ENCODE measurements at places on chromosomes 3 and 15.

DNA sequence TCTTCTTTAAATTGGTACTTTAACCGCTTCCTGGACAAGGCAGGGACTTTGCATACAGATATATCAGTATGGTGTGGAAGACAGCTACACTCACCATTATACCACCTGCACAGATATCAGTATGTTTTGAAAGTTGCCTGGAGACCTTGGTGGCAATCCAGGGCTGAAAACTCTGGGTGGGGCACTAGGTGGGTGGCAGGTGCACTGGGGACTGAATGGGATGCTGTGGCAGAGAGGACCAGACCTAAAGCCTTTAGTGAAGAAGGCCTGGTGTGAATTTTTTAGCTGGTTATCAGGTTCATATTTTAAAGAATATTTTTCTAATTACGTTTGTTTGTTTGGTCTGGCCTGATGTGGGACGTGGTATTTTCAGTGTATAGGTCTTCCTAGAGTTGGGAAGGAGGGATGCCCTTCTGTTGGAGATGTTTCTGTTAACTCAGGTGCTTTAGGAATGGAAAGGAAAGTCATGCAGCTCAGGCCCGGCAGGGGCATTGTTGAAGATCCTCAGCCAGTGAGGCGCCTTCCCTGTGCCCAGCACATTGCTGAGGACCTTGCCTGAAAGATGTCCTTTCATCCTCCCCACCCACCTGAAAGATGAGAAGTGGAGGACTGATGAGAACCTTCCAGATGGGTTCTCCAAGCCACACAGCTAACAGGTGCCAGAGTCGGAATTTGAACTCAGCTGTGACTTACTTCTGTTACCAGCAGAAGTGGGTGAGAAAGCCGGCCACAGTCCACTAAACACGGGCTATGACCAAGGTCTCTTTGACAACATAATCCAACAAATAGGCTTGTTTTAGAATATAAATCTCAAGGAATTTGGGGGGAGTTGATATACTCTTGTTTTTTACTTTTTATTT, 77.3 kb downstream of the APBA2 start:
- DNase-seq: no peak

DNA sequence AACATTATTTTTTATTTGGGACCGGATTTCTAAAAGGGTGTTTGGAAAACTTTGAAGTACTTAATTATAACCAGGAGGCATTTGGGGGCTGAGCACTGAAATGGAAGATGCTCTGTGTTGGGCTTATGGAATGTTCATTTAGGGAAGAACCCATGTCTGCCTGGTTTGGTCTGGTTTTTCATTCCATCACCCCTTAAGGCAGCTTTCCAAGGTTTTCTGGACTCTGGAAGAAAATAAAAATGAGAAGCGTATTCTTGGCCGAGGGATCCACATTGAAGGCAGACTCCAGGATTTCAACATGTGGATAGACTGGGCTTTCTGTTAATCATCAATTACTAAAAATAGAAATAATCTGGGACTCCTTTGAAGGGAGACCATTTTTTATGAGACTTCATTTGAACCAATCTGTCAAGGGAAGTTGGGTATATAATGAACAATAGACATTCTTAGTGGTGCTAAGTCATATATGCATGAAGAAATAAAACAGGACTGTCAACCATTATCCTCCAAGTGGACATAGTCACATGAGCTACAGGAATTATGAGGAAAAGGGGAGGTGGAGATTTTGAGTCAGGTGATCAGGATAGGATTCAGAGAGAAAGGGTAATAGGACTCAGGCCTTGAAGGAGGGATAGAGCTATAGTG, 270.5 kb upstream of the ADAMTS9 start:
- DNase-seq: no peak

DNA sequence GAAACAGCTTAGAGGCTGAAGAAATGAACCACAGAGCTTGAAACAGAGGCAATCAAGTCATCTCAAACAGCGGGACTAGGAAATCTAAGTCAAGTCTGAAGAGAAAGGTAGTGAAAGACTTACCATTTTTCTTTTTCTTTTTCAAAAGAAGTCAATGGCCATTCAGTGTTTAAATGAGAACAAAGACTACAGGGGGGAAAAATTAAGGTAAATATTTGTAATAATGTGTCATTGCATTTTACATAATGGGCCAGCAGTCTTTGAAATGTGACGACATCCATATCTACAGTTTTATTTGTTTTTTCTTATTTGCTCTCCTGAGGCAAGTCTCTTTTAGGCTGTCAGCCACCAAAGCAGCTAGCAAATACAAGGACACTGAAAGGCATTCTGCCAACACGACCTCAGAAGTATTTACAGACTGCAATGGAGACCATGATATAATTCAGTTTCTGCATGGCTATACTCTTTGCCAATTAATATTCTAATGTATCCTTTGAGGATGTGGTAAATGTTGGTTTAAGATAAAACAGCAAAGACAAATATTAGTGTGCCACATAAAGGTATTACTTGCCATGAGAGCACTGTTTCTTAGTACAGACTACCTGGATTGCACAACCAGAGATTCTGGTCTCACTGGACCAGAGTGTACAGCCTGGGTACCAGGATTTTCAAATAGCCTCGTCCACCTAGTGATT, 307.0 kb upstream of the THBS1 start:
- no peak for DNase-seq

GRCh38 chr15:89614164-89614563, 38.9 kb downstream of the TICRR start:
- DNase-seq: no peak

DNA sequence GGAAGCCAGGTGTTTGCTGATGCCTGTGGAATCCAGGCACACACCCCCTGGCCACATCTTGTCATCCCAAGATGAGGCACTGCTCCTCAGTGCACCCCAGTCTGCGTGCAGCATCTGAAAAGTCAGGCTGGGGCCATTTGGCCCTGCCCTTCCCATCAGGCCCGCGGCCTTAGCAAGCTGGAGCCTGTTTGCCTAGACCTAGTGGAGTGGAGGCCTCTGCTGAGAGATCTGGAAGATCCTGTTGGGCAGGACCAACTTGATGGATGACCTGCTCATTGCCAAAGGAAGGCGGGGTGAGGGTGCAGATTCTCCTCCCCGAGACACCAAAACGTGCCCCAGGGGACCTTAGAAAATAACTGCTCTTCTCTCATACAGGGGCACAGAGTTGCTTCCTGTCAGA, 220.2 kb downstream of the SHQ1 start:
- no peak for DNase-seq

DNA sequence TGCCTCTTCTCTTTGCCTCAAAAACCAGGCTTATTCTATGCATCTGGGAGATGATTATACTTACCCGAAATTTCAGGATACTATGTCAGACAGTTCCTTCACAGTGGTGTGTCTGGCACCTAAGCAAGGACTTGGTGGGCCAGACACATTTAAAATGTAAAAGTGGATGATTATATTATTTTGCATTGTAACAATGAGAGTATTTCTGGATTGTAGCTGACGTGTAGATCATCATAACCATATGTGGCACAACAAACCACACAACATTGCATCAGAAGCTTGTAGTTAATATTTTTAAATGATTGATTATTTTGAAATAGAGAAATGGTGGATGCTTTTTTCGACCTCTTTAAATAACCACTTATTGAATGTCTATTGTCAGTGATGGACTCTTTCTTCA, 109.0 kb downstream of the TIGIT start:
- DNase-seq: no peak

- DNase-seq: no peak
Observed at GRCh38 chr15:25345943-25346342, 92.9 kb downstream of the UBE3A start.

DNA sequence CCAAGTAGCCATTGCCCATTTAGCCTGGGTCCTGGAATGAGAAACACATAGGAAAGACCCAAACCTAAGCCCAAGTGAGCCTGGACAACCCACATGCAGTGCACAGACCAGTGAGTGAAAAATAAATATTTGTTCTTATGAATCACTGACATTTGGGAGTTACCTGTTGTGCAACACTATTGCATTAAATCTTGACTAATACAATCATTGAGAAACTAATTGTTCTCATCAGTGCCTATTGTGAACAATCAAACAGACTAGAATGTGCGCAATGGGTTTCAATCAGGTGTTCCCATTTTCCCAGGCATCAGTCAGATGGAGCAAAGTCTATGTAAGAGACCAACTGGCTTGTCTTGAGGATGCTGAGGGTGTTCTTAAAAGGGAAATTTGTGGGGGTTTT, 54.7 kb upstream of the CNOT10 start:
- DNase-seq: no peak

- DNase-seq: no peak
Observed at GRCh38 chr3:142095841-142096240, 53.5 kb downstream of the TFDP2 start.

GRCh38 chr3:177710506-177710905, 513.2 kb upstream of the TBL1XR1 start:
- no peak for DNase-seq

DNA sequence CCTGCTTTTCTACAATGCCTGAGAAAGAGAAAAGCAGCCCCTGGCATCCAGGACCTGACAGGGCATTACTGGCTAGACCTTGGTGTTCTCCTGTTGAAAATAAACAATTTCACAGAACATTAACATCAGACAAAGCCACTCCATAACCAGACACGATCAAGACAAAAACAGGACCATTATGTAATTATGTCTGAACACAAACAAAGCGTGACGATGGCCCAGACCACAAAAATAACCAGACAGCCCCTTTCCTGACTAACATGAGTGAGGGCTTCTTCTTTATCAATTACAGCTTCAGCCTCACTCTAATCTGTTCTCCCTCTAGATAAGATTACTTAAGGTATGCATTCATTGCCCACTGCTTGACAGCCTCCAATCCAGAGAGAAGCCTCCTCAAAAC, 172.7 kb upstream of the LMCD1 start:
- DNase-seq: no peak

- no peak for DNase-seq
Observed at GRCh38 chr15:58441376-58442070, 9.7 kb downstream of the LIPC start.

GRCh38 chr3:134931045-134931785, 136.2 kb downstream of the EPHB1 start:
- no peak for DNase-seq

DNA sequence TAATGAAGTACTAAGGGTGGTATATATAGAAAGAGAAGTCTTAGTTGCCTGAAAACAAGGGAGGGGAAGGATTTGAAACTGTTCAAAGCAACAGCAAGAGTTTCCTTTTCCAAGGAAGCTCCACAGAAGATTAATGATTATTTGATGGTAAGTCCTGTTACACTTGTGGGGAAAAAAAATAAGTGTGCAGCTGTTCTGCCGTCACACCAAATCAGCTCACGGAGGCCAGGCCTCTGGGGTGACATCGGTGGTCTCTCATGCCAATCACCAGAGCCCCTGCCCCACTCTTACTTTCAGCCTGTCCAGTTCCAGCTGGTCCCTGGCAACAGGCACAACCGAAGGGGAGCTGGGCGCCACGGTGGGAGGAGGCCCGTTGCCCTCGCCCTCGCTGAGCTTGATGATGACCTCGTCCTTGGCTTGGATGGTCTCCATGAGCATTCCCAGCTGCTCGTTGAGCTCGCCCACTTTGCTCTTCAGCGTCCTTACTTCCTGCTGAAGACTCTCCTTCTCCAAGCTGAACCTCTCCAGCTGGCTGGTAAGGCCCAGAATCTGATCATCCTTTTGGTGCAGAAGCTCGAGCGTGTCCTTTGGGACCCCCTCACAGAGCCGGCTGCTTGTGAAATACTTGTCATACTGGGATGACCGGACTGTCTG, 53.5 kb downstream of the TBC1D2B start:
- no peak for DNase-seq

GRCh38 chr3:40745381-40746106, 220.8 kb downstream of the ZNF621 start:
- no peak for DNase-seq

- DNase-seq: no peak
Observed at GRCh38 chr3:139123377-139124095, 78.8 kb upstream of the PRR23C start.

DNA sequence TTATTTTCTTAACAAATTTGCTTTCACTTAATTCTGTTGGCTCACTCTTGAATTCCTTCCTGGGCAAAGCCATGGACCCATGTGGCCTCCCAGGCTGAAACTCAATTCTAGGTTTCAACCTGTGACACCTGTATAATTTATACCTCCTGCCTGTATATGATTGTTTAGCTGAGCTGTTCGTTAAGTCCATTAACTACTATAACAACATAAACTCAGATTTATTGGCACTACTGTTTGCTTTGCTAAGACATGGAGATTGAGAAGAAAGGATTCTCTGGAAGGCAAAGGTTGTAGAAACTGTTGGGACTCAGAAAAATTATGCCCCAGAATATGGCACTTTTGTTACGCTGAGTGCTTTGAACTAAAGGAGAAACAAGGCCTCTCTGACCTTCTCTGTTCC, 26.7 kb upstream of the CCDC50 start:
- DNase-seq: no peak

GRCh38 chr15:29870495-29871151, 48.4 kb upstream of the TJP1 start:
- no peak for DNase-seq

DNA sequence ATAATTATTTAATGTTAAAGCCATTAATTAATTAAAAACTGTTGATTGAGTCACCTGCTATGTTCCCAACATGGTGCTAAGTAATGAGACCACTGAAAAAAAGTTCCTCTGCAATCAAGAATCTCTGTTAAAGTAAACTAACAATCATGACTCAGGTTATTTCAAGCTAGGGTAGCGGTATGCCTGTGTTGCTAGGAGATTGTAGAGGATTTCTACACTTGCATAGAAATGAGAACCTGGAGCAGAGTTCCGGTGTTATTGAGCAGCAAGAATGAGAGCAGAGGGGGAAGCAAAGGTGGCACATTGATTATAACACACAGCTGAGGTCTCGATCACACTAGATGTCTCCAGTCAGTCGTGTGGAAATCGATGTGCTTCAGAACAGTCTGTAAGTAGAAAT, 41.4 kb downstream of the C3orf85 start:
- DNase-seq: no peak

DNA sequence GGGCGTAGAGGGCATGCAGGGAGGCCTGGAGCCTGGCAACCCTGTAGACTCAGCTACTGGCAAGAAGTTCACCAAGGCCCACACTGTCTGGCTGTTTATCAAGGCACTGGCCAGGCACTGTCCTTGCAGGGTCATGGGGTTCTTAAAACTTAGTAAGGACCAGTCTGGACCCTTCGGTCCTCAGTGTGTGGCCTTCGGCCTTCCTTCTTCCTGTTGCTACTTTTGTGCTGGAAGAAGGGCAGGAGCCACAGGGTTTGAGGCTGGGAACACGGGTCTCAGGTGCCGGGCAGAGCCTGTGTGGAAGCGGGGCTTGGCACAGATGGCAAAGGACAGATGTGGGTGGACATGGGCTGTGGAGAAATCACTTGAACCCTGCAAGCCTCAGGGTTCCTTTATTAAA, 76.6 kb downstream of the SNRK start:
- no peak for DNase-seq

DNA sequence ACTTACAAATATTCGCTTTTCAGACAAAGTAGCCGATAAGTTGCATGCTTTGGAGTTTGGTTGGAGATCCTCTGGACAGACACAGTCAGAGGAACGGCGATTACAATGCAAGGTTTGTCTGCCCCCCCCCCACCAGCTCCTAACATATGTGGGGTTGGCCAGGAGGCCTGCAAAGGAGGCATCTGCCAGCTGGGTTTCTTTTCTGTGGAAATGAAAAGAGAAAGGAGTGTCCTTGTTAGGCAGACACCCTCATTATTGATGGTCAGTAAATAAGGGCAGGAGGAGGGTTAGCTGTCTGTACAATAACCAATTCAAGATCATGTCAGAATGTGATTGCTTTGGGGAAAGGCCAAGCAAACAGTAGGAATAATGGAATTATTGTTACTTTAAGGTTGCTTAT, 49.1 kb downstream of the TLNRD1 start:
- no peak for DNase-seq
